ENCODE measurements at places on chromosomes 4 and X.

DNA sequence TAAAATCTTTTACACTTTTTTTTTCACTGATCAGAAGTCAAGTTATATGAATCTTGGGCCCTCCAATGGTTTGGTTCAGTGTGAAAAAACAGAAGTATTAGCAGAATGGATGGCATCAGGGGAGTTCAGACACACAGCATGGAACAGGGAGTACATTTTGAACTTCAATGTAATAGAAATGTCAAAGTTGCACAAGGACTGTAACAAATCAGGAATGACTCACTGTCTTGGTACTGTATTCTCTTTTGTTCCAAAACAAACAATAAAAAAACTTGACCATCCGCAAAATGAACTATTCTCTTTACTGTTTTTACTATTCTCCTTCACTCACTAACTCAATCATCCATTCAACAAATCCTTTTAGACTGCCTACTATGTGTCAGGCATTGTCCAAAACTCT lies 401.0 kb downstream of the FSTL5 start:
- no peak for DNase-seq

DNA sequence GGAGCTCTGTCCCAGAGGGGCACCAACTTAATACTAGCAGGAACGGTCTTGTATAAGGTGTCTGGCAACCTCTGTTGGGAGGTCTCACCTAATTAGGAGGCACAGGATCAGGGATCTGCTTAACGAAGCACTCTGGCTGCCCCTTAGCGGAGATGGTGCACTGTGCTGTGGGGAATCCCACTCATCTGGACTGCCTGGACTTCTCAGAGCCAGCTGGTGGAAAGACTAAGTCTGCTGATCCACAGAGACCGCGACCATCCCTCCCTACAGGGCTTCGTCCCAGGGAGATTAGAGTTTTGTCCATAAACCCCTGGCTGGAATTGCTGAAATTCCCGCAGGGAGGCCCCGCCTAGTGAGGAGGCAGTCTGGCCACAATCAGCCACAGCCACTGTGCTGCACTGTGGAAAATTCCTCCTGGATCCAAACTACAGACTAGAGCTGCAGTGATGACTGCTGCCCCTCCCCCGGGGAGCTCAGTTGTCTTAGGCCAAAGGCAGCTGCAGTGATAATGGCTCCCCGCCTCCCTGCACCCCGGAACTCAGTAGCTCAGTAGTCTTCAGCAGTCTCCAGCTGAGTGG lies 22.0 kb upstream of the ZCCHC4 start:
- no peak for DNase-seq

- DNase-seq, result no peak
These were observed 49.8 kb downstream of the EDNRA start for GRCh38 chr4:147530723-147531122.

- no peak for DNase-seq
These were observed 29.3 kb upstream of the CT47A1 start for GRCh38 chrX:121014826-121015225.

DNA sequence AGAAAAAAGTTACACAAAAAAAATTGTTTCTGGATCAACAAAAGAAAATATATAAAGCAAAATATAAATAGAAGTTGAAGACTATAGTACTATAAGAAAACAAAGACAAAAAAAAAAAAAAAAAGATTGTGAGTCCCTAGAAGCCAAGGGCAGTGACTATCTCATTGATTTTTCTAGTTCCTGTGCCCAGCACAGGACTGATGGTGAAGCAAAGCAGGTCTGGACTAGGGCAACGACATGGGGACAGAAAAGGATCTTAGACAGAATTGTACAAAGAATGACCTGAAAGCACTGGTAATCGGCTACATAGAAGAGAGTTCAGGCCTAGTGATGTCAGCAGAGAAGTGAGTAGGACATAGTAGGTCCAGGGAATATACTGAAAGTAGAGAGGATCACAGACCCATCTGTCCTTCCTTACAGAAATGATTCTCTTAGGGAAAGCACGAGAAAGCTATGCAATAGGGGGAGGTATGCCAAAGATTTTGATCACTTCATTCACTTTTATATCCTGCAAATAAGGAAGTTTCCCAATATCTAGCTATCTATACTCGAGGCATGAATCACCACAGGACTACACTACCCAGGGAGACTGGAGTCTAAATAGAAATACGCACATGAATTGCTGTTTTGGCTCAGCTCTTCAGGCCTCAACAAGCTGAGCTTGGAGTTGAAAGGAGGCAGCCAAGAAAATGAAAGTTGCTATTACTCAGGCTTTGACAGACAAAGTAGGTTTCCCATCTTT lies 230.9 kb upstream of the GPC4 start:
- no peak for DNase-seq

- DNase-seq, result no peak
These were observed 185.6 kb upstream of the GALNT7 start for GRCh38 chr4:172983014-172983413.

- DNase-seq, result no peak
These were observed 32.1 kb upstream of the CLCN4 start for GRCh38 chrX:10124506-10125247.

DNA sequence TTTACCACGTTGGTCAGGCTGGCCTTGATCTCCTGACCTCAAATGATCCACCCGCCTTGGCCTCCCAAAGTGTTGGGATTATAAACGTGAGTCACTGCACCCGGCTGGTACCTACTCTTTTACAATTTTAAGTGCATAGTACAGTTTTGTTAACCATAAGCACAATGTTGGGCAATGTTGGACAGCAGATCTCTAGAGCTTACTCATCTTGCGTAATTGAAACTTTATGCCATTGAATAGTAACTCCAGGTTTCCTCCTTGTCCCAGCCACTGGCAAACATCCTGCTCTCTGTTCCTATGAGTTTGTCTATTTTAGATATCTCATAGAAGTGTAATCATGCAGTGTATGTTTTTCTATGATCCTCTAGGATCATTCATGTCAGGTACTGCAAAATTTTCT lies 9.3 kb upstream of the CPE start:
- no peak for DNase-seq

DNA sequence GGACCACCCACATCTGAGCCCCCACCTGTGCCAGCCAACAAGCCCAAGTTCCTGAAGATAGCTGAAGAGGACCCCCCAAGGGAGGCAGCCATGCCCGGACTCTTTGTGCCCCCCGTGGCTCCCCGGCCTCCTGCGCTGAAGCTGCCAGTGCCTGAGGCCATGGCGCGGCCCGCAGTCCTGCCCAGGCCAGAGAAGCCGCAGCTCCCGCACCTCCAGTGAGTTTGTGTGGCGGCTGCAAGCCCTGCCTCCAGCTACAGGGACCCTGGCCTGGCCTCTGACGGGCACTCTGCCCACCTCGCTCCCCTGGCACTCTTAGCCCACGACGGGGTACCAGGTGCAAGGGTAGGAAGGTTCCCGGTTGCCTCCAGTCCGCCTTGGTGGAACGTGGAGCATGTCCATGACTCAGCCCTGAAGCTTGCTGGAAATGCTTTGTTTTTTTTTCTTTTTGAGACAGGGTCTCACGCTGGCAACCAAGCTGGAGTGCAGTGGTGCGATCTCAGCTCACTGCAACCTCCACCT lies 13.7 kb upstream of the ADD1 start:
- DNase-seq, result no peak

- DNase-seq, result no peak
These were observed 345.9 kb downstream of the SLC7A11 start for GRCh38 chr4:137896221-137896737.

DNA sequence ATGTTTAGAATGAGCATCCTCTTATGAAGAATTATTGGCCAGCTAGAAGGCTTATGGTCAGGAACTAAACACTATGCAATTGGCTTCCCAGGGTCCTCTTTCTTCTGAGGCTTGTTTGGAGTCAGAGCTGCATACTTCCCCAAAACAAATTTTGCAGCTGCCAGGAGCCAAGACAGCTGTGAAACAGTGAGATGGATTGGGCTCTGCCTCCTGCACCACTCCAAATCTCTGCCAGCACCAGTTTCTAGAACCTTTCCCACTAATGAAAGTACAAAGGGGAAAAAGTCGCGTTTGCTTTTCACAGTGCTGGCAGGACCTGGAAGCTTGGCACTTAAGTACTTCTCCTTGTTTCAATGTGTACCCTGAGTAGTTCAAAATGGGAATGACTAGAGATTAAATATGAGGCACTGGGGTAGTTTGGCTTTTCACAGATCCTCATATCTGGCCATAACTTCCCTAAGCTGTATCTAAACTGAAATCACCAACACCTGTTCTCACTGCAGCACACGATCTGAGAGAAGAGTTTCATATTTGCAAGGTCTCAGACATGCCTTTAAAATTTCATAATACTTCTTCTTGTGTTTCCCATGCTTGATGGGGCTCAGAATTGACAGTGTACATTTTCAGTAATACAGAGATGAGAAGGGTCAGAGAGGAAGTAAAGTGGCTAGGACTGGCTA lies 20.7 kb upstream of the AR start:
- no peak for DNase-seq

GRCh38 chr4:151538963-151539362 lies 130.0 kb downstream of the FHIP1A start:
- no peak for DNase-seq

- peak; percentile 41 for DNase-seq
These were observed at the start of gene GAB3 for GRCh38 chrX:154750301-154751202. TSS of gene GAB3 (minus strand) at chrX:154751077. CDS start at chrX:154751025, 52 bp downstream.

- no peak for DNase-seq
These were observed 144.9 kb downstream of the STIM2 start for GRCh38 chr4:27005501-27005900.

GRCh38 chrX:49133759-49134158 lies 10.2 kb upstream of the GPKOW start:
- DNase-seq, result no peak

DNA sequence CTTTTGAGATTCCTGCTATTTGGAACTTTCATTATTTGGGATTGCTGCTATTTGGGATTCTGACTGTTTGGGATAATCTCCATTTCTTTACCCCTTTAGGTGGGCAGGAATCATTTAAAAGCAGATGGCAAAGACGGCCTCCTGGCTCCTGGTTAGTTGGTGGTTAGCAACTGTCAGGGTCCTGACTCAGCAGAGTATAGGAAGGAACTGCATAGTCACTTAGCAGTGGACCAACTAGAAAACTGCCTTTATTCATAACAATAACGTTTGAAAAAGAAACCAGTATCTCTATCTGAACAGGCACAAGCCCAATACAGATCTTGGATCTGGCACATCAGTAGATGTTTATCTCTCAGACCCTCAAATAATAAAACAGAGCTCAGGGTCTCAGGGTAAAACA lies 469.7 kb upstream of the FGF16 start:
- DNase-seq, result no peak

GRCh38 chr4:12041828-12042227 lies 613.1 kb upstream of the HS3ST1 start:
- DNase-seq, result no peak

GRCh38 chr4:152459326-152459725 lies 76.6 kb downstream of the FBXW7 start:
- DNase-seq, result no peak

DNA sequence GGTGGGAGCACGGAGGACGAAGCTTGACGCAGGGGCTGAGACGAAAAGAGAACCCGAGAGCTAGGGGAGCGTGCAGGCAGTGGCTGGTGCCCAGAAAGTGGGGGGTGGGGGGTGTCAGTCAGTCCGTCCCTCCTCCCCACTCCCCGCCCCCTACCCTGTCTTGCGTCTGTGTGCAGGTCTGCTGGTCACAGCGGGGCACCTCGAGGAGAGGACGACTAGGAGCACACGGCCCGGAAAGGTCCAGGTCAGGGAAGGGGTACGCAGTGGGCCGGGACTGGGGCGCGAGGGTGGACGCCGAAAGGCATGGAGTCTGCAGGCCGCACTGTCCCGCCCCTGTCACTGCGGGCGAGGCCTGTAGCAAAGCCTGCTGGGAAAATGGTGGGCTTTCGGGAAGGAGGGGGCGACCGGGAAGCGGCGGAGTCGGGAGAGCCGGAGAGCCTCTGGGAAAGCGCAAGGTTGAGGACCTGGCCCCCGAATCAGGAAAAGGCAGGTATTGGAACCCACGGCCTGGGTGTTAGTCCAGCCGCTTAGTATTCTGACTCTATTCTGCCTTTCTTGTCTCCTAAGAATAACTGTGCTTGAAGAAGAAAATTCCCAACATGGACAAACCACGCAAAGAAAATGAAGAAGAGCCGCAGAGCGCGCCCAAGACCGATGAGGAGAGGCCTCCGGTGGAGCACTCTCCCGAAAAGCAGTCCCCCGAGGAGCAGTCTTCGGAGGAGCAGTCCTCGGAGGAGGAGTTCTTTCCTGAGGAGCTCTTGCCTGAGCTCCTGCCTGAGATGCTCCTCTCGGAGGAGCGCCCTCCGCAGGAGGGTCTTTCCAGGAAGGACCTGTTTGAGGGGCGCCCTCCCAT lies 769 bp downstream of the TCEAL1 start:
- no peak for DNase-seq

- no peak for DNase-seq
These were observed 2.3 kb downstream of the CCDC149 start for GRCh38 chr4:24910499-24910898.

GRCh38 chrX:50721764-50722521 lies 92.1 kb downstream of the SHROOM4 start:
- DNase-seq, result no peak

- peak; percentile 56 for DNase-seq
These were observed 4.5 kb downstream of the G6PD start for GRCh38 chrX:154541896-154542722.

DNA sequence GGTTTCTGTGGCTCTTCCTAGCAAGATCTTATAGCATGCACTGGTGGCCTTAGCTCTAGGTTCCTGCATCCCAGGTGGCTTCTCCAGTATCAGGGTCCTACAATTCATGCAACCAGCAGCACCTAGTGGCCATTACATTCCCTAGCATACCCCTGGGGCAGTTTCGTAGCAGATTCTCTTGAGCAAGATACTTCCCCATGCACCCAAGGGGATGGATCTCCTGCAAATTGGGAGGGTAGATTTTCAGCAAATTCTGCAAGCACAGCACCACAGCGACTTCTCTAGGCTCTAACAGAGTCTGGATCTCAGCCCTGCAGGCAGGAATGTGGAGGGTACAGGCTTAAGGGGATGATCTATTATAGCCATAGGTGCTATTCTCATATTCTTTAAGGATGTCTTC lies 13.1 kb upstream of the SLC9B1 start:
- no peak for DNase-seq

GRCh38 chr4:126799971-126800574 lies 832.7 kb upstream of the INTU start:
- no peak for DNase-seq

GRCh38 chr4:173398220-173398619 lies 696 bp downstream of the SCRG1 start:
- DNase-seq, result no peak

GRCh38 chr4:11408233-11408967 lies 20.3 kb downstream of the HS3ST1 start:
- DNase-seq, result no peak

DNA sequence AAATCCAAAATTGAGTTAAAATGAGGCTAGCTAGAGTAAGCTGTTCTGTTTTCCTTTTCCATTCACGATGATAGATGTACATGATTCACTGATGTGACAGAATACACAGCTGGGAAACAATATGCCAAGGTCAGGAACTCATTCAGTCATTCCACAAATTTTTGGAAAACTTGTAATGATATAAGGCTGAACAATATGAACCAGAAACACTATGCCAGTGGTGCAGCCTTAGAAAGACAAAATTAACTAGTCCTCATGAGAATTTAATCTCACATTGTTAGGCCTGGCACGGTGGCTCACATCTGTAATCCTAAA lies 50.0 kb upstream of the NDST3 start:
- no peak for DNase-seq

GRCh38 chrX:123859409-123859845 lies 426 bp upstream of the XIAP start:
- no peak for DNase-seq

Measured in NK-92 treated with Interleukin-12 subunit alpha and Interleukin-12 subunit beta, amount 100 ng/mL, for 24 hours (cell line).